HuH-7.5 (cell line): ENCODE measurements at places on chromosomes 6 and 20.

- no peak for DNase-seq
Observed at GRCh38 chr6:14984519-14984853, 261.4 kb upstream of the JARID2 start.

DNA sequence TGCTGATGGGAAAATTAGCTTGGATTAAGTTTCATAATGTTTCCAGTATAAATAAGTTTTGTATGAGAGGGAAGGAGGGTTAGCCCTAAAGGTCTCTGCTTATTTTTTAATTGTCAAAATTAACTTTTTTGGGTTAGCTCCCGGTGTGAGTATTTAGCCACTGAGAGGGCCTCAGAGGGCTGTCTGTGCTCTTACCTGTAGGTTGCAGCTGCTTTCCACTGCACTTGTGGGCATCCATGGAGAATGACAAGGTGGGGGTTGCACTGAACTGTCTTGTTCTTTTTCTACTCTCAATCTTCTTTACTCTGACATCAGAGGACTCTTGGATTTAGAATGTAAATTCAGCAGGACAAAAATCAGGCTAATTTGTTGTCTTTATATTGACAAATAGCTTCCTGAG is 81.4 kb downstream of the CD164 start:
- DNase-seq: no peak

- DNase-seq: peak; percentile 84
Observed at GRCh38 chr6:138107752-138108592, 753 bp upstream of the PERP start.

- DNase-seq: no peak
Observed at GRCh38 chr6:168540713-168541291, 99.8 kb downstream of the SMOC2 start.

DNA sequence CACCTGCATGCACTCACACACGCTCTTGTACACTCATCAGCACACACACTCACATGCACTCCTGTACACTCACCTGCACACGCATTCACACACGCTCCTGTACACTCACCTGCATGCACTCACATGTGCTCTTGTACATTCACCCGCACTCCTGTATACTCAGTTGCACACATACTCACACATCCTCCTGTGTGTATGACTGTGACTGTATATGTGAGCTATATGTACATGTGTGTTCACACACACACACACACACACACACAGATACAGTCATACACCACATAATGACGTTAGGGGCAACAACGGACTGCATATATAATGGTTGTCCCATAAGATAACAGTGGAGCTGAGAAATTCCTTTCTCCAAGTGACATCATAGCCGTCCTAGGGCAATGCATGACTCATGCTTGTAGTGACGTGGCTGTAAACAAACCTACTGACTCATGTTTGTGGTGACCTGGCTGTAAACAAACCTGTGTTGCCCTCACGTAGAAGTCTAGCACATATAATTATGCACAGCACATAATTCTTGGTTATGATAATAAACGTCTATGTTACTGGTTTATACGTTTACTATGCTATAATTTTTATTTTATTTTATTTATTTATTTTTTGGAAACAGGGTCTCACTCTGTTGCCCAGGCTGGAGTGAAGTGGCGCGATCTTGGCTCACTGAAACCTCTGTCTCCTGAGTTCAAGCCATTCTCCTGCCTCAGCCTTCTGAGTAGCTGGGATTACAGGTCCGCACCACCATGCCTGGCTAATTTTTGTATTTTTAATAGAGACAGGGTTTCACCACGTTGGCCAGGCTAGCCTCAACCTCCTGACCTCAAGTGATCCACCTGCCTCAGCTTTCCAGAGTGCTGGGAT is 22.8 kb upstream of the TAF4 start:
- no peak for DNase-seq

GRCh38 chr20:30812739-30813411 is 444.6 kb upstream of the DEFB115 start:
- DNase-seq: no peak

- no peak for DNase-seq
Observed at GRCh38 chr20:33472868-33473435, 16.9 kb upstream of the CBFA2T2 start.

DNA sequence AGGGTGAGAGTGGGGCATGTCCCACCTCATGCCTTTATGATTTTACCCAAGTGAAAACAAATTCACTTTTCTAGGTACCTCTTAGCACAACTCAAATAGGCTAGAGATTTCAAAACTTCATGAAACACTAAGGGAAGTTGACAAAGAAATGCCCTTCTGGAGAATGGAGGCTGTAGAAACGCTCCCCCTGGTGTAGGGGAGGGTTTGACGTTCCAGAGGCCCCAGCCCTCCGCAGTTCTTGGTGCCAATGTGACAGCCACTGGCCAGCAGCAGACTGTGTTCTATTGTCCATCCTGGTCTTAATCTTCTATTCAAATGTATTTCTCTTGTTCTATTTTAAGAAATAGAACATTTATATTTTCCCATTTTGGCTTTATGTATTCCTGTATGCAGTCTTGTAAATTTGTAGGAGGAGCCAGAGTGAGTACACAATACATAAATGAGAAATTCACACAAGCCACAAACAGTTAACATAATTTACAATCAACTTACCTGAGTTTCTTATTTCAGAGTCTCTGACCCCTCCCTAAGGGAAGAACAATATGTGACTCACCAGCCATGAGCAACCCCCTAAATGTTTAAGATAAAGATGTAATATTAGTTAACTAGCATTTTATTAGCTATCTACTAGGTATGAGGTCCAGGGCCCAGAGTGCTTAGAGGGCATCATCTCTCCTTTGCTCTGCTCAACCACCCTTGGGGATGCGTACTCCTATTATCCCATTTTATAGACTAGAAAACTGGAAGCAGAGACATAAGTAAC is 8.8 kb upstream of the MUC21 start:
- no peak for DNase-seq

- DNase-seq: no peak
Observed at GRCh38 chr6:117559299-117559698, 43.0 kb downstream of the GOPC start.

GRCh38 chr6:86536121-86536520 is 401.2 kb upstream of the HTR1E start:
- DNase-seq: no peak

GRCh38 chr6:112269979-112270566 is 15.7 kb upstream of the LAMA4 start:
- DNase-seq: no peak

- DNase-seq: no peak
Observed at GRCh38 chr20:8675896-8676295, 393.0 kb upstream of the PLCB4 start.

DNA sequence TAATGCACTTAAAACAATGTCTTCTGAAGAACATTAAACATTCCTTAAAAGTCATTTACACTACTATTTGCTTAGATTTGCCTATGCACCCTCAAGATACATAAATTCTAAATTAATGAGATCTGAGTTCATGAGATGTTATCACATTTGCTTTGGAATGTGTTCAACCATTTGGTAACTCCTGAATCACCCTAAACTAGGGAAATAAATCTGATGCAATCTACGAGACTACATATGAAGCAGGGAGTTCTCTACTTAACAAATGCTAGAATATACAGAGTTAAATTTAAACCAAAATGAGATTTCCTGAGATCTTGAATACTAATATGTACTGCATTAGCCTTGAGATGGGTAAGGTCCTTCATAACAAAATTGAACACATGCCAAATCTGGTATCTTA is 170.1 kb downstream of the CLIC5 start:
- no peak for DNase-seq

DNA sequence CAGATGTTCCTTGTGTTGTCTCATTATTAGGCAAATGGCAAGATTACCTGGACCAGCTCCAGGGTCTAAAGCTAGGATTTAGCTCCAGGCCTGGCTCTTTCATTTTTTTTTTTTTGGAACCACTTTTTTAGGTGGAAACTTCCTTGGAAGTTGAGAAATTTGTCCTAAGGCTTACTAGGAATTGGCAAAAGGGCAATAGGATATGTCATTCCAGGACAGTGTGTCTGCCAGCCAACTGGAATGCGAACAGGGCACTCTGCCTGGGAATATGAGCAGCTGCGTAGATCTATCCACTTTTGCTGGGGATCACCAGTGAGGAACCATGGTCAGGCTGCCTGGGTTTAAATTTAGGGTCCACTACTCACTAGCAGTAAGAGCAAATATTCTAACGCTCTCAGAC is 304.0 kb downstream of the TSHZ2 start:
- no peak for DNase-seq

DNA sequence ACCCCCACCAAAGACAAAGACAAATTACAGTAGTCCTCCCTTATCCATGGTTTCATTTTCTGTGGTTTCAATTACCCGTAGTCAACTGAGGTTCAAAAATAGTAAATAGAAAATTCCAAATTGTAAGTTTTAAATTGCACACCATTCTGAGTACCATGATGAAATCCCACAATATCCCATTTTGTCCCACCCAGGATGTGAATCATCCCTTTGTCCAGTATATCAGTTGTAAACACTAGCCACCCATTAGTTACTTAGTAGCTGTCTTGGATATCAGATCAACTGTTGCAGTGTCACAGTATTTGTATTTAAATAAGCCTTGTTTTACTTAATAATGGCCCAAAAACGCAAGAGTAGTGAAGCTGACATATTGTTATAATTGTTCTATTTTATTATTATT is 364.0 kb upstream of the ARID1B start:
- no peak for DNase-seq

DNA sequence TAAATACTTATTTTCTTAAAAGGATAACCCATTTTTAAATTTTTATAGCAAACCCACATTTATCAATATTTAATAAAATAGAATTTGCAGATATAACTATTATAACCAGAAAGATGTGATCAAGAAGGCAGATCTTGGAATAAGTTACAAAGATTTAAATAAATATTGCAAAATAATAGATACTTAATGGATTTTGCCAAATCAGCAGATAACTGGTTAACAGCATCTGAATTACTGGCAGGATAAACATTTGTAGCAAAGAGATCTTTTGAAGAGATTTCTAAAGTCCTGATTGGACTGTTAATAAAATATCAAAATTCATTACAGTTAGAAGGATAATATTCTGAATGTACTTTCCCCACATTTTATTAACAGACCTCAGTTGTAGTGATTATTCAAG is 144.2 kb downstream of the PDSS2 start:
- no peak for DNase-seq

- no peak for DNase-seq
Observed at GRCh38 chr6:132218059-132218696, 183.1 kb downstream of the MOXD1 start.

DNA sequence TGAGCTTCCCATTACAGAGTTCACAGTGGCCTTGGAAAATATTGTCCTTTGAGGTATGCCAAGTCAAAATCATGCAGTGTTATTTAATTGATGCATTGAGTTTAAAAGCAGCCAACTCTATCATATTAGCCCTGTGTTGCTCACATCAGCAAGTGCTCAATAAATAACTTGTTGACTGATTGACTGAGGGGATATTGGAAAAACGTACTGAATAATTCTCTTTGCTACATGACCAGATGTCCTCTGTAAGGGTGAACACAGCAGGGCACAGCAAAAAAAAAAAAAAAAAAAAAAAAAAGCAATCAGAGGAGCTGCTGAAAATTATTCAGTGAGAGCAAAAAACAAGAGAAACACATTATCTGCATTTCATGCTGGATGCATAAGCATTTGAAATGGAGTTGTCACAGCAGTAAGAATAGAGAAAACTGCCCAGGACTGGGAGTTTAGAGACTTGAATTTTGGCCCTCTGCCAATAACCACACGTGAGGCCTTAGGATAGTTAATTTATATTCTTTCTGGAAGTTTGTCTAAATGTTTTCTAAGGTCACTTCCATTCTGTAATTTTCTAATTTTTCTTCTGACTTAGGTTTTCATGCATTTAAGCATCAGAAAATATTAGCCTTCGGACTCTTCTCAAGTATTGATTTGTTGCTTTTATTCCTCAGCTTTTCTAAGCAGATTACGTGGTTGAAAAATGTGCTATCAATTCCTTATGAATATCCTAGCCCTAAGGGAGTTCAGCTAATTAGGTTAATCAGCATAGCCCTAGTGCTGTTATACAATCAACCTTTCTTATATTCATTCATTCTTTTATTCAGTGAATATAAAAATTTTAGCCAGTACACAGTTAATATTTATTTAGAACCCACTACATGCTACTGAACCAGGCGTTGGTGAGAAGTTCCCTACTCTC is 246.8 kb upstream of the STXBP5 start:
- DNase-seq: no peak

- DNase-seq: no peak
Observed at GRCh38 chr6:64330694-64331307, 695.2 kb downstream of the PHF3 start.

DNA sequence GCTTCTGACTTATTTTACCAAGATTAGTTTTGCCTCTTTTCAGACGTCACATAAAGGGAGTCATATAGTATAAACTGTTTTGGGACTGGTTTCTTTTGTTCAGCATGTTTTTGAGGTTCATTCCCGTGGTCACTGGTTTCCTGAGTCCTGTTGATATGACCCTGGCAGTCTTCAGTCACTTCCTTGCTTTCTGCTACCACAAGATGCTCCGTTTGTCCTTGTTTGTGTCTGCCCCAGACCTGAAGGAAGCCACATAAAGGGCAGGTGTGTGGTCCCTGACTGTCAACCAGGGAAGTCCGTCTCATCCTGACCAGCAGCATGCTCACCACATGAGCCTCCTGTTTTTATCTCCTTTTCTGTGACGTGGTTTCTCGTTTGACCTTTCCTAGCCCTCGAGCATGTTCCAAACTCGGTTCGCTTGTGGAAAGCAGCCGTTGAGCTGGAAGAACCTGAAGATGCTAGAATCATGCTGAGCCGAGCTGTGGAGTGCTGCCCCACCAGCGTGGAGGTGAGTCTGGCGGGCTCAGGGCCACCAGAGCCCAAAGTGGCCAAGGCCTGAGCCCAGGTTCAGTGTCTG is 26.1 kb upstream of the C20orf204 start:
- no peak for DNase-seq

DNA sequence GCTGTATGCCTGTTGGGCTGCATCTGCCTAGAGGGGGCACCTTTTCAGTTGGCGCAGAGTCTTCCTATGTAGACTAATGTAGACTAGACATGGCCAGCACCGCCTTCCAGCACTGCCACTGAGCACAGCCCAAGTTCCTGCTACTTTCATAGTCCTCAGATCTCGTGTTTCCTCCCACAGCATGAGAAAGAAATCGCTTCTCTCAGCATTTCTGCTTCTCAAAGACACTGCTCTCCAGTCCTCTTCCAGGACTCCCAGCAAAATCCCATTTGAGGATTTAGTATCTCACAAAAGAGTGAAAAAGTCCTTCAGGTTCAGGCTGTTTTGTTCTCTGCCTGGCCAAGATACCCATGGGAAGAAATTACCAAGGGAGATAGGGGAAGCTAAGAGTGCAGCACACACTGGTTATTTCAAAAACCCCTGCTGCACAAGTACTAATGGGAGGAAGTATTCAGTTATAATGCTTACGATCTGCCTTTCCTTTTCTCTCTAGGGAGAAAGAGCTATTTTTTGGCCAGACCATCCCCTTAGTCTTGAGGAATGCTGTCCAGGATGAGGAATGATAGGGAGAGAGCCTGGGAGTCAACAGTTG is 35.7 kb downstream of the OGFRL1 start:
- no peak for DNase-seq

GRCh38 chr6:154071236-154071635 is 32.2 kb downstream of the OPRM1 start:
- DNase-seq: no peak

- DNase-seq: no peak
Observed at GRCh38 chr6:110098511-110099116, 80.9 kb downstream of the WASF1 start.
